ENCODE measurements at places on chromosomes 4 and X.
A peak's percentile ranks its signal among the peaks of the same experiment; 100 is the strongest.

DNA sequence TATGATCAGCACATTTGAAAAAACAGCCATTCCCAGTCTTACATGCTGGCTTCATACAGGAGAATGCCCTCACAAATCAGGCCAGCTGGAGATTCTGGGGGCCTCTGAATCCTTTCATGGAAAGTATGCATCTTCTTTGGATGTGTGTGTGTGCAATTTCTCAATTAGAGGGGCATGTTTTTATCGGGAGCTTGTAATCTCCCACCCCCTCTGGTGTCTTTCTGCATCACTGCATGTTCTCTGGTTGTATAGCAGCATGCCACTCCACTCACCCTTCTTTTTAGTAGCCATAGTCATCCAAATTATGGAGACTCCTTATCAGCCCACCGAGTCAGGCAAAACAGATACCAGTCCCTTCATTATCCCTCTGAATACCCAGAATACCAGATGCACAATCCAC, 282.2 kb upstream of the SLIT2 start:
- DNase-seq, result no peak

- no peak for DNase-seq
Observed at GRCh38 chr4:95857761-95858160, 17.9 kb downstream of the PDHA2 start.

DNA sequence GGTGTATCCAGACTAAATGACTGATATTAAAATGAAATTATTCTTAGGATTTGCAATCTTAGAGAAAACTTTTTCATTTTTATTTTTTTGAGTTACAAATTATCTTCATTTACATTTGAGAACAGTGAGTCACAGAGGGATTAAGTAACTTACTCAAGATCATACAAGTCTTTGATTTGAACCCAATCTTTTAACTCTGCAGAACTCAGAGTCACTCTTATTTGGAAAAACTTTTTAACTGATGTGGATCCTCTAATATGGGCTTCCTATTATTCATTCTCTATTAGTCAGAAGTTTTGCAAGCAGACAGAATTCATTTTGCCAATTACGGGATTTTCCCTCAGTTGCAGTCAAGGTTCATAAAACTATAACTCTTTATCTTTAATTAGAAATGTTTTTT, 20.1 kb downstream of the HPRT1 start:
- DNase-seq, result no peak

- DNase-seq, result no peak
Observed at GRCh38 chr4:76920715-76921114, 22.8 kb upstream of the SOWAHB start.

- DNase-seq, result no peak
Observed at GRCh38 chrX:50853399-50853798, 39.4 kb upstream of the SHROOM4 start.

GRCh38 chrX:41313419-41313818, 20.5 kb upstream of the DDX3X start:
- DNase-seq, result no peak

DNA sequence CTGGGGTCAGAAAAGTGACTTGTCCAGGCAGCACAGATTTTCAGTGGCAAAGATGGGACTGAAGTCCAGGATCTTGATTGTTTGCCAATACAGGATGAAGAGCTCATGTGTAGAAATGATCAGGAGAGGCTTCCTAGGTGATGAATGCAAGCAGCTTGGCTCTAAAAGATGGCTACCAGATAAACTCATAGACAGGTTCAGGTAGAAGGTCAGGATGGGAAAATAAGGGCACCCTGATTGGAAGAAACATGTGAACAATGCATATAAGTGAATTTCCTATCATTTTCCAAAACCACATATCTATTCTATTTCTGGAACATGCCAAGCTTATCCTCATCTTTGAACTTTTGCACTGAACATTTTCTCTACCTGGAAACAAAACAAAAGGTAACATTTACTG, 87.7 kb downstream of the FAM13A start:
- no peak for DNase-seq

- peak; percentile 71 for DNase-seq
Observed at GRCh38 chr4:6987588-6987961, 55.6 kb upstream of the TADA2B start.

- no peak for DNase-seq
Observed at GRCh38 chr4:112509243-112510141, 6.5 kb downstream of the NEUROG2 start.

- DNase-seq, result no peak
Observed at GRCh38 chr4:137558951-137559350, 26.7 kb upstream of the PCDH18 start.

DNA sequence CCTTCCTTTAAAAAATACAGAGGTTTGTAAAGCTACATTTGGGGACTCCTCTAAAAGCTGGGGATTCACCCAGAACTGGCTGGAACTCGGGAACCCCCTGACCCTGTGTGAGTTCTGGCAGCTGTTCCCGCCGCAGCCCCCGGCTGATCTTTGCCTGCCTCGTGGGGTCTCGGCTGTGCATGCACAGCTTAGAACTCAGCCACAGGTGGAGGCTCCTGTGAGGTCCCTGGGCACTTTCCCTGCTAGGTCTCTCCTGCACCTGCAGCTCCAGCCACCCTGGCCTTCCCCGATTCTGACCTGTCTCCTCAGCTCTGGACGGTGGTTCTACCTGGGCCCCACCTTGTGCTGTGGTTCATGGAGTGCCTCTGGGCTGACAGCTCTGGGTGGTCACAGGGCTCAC, 48.6 kb upstream of the HGFAC start:
- no peak for DNase-seq

GRCh38 chr4:126954537-126955291, 678.0 kb upstream of the INTU start:
- DNase-seq, result no peak

DNA sequence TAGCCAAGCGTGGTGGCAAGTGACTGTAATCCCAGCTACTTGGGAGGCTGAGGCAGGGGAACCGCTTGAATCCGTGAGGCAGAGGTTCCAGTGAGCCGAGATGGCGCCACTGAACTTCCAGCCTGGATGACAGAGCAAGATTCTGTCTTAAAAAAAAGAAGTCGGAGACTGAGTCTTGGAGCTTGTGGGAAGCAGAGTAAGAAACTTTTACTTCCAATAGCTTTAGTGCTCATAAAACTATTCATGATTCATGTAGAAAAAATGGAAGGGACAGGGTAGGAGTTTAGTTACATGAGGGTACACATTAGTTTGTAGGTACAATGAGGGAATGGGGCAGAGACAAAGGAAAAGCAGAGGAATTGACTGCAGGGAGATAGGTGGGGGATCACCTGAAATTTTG, 19.3 kb downstream of the RAP2C start:
- DNase-seq, result no peak

- no peak for DNase-seq
Observed at GRCh38 chrX:94830717-94831116, 1156.7 kb downstream of the FAM133A start.

DNA sequence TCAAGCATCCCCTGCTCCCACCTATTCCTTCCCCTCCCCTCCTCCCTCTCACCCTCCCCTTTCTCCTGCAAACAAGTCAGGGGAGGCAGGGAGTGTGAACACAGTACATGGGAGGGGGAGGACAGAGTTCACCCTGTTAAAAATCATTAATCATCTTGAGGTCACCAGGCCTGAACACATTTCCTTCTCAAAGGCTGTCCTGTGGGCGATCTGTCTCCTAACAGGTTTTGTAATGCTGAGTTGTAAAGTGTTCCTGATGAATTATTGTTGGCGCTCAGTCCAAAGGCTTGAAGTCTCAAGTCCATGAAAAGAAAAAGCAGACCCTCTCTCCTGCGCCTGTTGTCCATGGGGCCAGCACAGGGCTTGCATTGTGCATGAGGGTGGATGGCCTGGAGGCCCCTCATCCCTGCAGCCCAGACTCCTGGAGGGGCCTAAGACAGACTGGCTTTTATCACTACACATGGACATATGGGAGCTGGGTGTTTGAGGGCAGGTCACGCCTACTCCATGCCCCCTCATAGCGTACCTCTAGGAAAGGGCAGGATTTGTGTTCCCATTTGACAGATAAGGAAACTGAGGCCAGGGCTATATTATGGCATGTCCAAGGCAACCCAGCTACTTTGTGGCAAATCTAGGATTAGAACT, 189.1 kb downstream of the RAB28 start:
- DNase-seq, result no peak
